ENCODE measurements at places on chromosomes 4 and X.

- H3K4me1 ChIP-seq: peaks cover 2% of the 10 kb centered on the region
- H3K27me3 ChIP-seq: no peaks in the 10 kb centered on the region
- H3K4me3 ChIP-seq: no peak overlapping the region
- H3K36me3 ChIP-seq: no peaks in the 10 kb centered on the region
- no peak overlapping the region for H3K27ac ChIP-seq
Observed at GRCh38 chr4:71216316-71216959, 122.4 kb upstream of the SLC4A4 start.

- H3K27me3 ChIP-seq: peaks cover 26% of the 10 kb centered on the region
- H3K4me3 ChIP-seq: no peak overlapping the region
- peaks cover 4% of the 10 kb centered on the region for H3K4me1 ChIP-seq
- DNase-seq: peak; percentile 1
- no peaks in the 10 kb centered on the region for H3K36me3 ChIP-seq
- H3K27ac ChIP-seq: no peak overlapping the region
Observed at GRCh38 chrX:43745938-43746721, 90.0 kb downstream of the MAOA start.

DNA sequence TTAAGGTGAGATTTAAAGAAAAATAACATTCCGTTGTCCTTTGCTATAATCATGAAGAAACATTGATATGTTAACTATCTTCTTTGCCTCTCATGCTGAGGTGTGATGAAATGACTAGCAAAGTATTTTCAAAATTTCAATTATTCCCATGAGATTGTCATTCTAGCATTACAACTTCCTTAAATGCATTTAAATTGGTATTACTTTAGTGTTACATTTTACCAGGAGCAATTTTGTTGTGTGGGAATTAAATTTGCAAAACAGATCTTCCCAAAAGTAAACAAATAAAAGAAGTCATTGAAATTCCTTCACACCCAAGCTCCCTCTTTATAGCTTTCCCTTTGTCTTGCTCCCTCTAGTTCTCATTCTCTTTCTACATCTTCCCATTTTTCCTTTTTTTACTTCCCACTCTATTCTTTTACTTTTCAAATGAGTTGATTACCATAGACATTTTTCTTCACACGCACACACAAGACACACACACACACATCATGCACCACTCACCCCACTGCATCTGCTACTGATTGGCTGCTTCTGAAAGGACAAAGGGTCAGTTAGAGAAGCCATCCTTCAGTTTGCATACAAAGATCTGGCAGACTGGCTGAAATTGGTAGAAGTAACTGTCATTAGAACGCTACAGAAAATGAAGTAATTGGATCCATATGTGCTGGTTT is 10.0 kb upstream of the APELA start:
- no peak overlapping the region for H3K27ac ChIP-seq
- no peaks in the 10 kb centered on the region for H3K27me3 ChIP-seq
- no peak for DNase-seq
- H3K4me1 ChIP-seq: no peaks in the 10 kb centered on the region
- H3K36me3 ChIP-seq: no peaks in the 10 kb centered on the region
- no peak overlapping the region for H3K4me3 ChIP-seq

- DNase-seq: no peak
- H3K4me3 ChIP-seq: no peak overlapping the region
- H3K4me1 ChIP-seq: peaks cover 33% of the 10 kb centered on the region
- H3K27ac ChIP-seq: no peak overlapping the region
Observed at GRCh38 chr4:1179976-1180375, 7.6 kb upstream of the SPON2 start.

DNA sequence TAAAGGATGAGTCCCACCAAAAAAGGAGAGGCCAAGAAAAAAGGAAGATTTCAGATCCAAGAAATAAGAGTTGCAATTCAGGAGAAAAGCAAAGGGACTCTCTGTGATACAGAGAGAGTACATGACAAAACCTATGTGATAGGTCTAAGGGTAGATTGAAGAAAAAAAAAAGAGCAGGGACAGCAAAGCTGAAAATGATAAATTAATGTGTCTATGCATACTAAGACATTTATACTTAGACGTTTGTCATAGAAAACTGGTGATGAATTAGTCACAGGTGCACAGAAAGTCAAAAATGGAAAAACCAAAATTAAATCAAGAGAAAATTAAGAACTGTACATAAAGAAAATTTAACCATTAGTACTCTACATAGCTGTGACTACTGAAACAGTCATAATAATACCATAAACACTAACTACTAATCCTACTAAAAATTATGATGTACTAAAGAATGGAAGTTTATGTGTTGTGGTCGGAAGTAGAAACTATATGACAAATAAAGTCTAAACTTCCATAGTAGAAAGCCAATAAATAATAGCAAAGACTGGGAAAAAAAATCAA is 9.9 kb downstream of the CENPC start:
- H3K27me3 ChIP-seq: no peaks in the 10 kb centered on the region
- no peak overlapping the region for H3K4me3 ChIP-seq
- no peak overlapping the region for H3K27ac ChIP-seq
- no peak for DNase-seq
- peaks cover 16% of the 10 kb centered on the region for H3K36me3 ChIP-seq
- no peaks in the 10 kb centered on the region for H3K4me1 ChIP-seq

DNA sequence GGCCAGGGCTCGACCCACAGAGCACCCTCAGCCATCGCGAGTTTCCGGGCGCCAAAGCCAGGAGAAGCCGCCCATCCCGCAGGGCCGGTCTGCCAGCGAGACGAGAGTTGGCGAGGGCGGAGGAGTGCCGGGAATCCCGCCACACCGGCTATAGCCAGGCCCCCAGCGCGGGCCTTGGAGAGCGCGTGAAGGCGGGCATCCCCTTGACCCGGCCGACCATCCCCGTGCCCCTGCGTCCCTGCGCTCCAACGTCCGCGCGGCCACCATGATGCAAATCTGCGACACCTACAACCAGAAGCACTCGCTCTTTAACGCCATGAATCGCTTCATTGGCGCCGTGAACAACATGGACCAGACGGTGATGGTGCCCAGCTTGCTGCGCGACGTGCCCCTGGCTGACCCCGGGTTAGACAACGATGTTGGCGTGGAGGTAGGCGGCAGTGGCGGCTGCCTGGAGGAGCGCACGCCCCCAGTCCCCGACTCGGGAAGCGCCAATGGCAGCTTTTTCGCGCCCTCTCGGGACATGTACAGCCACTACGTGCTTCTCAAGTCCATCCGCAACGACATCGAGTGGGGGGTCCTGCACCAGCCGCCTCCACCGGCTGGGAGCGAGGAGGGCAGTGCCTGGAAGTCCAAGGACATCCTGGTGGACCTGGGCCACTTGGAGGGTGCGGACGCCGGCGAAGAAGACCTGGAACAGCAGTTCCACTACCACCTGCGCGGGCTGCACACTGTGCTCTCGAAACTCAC is 3.6 kb downstream of the MID1IP1 start:
- peaks cover 8% of the 10 kb centered on the region for H3K4me1 ChIP-seq
- no peaks in the 10 kb centered on the region for H3K36me3 ChIP-seq
- H3K27me3 ChIP-seq: peaks cover 4% of the 10 kb centered on the region
- peak; percentile 34 for DNase-seq
- H3K27ac ChIP-seq: peak overlapping the region; percentile 74

DNA sequence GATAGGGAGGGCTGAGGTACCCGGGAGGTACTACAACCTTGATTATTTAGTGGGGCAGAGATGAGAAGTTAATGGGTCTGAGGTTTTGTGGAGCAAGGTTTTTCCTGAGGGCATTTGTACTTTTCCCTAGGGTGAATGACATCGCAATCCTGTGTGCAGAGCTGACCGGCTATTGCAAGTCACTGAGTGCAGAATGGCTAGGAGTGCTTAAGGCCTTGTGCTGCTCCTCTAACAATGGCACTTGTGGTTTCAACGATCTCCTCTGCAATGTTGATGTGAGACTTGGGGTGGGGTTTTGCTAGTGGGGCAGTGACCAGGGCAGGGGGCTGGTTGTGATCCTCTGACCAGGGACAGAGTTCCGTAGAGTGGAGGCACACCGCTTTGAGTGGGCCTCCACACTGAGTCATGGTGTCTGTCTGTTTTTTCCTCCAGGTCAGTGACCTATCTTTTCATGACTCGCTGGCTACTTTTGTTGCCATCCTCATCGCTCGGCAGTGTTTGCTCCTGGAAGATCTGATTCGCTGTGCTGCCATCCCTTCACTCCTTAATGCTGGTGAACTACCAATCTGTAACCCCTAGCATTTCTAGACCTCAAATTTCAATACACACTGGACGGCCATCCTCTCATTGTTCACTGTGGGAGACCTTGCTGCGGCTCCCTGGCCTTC is 9.9 kb downstream of the MED12 start:
- no peaks in the 10 kb centered on the region for H3K27me3 ChIP-seq
- peak; percentile 54 for DNase-seq
- H3K4me3 ChIP-seq: no peak overlapping the region
- peak overlapping the region; percentile 45 for H3K27ac ChIP-seq

GRCh38 chr4:112702892-112703291 is 65.9 kb downstream of the LARP7 start:
- peaks cover 29% of the 10 kb centered on the region for H3K27me3 ChIP-seq
- no peaks in the 10 kb centered on the region for H3K36me3 ChIP-seq
- peaks cover 13% of the 10 kb centered on the region for H3K4me1 ChIP-seq
- DNase-seq: no peak
- no peak overlapping the region for H3K4me3 ChIP-seq
